CD4-positive, alpha-beta T cell treated with Interleukin-1 beta for 1 hour (primary cell): ENCODE measurements at places on chromosomes 5 and 9.
A peak's percentile ranks its signal among the peaks of the same experiment; 100 is the strongest.

DNA sequence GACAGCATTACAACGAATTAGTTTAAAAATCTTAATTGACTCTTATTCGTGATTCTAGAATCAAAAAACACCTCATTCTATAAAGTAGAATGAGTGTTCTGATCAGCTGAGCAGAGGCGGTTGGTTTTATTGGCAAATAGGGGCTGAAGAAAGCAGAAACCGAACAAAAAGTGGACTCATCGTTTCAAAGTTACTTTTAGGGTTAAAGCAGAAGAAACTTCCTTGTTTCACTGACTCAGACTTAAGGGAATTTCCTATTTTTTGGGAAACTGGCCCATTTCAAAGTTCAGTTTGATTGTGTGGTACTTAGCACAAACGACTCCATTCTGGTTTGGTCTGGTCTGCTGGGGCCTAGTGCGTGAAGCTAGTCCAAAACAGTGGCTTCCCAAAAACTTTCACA lies 862 bp upstream of the NDUFB6 start:
- DNase-seq: no peak

DNA sequence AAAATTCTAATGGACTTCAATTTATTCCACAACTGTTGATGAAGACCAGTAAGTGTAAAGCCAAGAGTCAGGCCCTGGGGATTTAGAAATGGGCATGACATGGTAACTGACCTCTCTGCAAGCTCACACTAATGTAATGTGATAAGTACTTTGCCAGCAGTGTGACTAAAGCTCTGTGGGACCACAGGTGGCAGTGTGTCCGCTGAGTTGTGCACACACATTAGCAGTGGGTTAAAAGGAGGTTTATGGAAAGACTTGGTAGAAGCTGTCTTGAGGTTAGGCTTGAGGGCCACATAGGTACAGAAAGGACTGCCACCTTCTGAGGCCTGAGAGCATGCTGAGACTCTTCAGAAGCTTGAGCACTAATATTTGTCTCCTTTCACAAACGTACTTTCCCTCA lies 67.6 kb downstream of the UBAP1 start:
- no peak for DNase-seq

DNA sequence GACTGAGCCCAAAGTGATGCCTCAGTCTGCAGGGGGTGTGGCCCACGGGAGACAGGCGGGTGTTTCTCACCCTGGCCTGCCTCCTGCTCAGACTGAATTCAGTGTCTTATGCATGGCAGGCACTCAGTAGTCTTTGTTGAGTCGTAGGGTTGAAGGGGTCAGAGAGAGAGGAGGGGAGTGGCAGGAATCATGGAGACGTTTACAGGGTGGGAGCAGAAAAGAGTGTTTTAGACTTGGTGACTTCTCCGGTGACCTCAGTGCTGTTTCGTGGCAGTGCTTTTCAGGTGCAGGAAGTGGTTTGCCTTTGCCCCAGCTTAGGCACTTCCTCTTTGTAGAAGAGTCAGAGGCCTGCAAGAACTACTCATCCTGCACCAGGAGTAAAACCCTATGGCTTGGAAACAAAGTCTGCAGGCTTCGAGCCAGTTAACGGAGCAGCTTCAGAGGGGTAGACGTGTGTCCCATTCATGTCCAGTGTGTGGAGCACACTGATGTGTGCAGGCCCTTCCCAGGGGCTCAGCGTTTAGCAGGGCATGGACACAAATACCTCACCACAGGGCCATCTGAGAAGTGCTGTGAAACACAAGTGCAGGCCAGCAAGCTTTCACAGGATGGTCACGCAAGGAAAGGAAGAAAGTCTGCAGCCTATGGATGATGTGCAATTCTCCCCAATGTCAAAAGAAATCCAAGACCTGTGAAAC lies 24.5 kb upstream of the SEMA4D start:
- DNase-seq: peak; percentile 83

GRCh38 chr5:116930616-116931015 lies 356.0 kb upstream of the SEMA6A start:
- DNase-seq: no peak

DNA sequence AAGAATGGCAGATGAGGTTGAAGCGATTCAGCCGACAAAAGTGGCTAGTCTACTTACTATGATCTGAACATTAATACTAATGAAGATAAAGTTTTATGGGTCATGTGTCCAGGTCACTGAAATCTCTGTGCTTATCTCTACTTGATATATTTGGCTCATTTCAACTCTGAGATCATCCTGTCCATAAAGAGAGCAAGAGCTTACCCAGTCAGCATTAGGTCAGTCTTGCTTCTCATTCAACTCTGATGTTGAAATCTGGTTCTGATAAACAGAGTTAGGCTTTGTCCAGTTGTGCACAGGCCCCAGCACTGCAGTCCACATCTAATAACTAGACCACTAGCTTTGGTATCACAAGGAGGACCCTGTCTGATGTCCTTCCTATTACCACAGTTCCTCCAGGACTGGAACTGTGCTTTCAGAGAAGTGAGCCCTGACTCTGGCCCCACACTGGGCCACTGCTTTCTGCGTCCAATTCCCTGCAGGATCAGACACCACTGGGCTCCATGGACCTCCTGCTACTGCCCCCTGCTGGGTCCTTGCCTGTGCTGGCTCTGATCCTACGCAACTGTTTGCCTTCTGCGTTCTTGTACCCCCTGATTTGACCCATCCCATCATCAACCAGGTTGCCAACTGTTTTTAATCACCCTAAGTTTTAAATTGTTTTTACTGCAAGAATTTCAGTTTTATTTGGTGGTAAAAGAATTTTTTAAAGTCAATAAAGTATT lies 23.7 kb upstream of the FAM120A start:
- DNase-seq: no peak

DNA sequence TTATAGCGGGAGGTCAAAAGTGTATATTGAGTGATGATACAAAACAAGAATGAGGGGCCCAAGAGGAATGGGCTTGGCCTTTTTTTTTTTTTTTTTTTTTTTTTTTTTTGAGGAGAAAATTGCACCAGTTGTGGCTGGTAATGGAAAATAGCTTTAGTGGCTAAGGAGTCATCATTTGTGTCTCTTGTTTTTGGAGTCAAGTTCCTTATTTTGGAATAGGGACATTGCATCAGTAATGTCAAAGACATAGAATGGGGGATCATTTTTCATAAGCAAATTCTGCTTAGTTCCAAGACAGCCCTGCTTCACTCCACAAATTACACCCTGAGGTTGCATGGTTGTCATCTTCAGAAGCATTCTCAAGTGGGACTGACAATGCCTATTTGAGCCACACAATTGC lies 137.4 kb downstream of the STK32A start:
- no peak for DNase-seq

GRCh38 chr5:16457451-16457850 lies 8.1 kb downstream of the ZNF622 start:
- no peak for DNase-seq

DNA sequence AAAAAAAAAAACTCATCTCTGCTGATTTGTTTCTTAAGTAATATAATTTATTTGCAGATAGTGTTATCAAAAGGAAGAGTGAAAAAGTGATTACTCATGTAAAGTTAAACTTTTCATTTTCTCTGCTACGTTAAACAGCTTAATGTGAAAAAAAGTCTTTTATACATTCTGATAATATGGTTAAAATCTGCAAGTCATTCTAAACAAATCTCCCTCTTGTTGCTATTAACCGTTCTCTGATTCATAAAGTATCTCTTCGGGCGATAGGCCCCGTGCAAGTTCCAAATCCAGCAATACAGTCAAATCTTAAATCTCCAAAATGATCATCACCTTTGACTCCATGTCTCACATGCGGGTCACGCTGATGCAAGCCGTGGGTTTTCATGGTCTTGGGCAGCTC lies 732.0 kb downstream of the TAF11L14 start:
- DNase-seq: no peak

DNA sequence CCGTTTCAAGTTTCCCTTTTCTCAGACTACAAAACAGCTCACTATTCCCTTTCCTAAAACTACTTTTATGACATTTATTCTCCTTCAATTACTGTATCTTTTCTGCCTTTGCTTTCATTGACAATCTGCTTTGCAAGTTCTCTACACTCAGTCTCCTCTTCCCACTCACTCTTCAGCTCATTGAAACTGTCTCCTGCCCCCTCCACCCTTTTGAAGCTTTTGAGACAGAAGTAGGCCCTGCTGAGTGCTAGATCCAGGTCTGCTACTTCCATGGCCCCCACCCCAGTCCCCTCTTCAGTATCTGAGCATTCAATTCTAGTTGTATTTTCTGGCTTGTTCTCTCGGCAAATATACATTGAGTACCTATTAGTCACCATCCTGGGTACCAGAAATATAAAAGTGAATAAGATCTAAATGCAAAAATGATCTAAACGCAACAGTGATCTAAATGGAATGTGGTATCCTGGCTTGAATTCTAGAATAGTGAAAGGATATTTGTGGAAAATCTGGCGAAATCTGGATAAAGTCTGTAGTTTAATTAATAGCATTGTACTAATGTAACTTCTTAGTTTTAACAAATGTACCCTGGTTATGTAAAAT lies 58.4 kb downstream of the OR2K2 start:
- no peak for DNase-seq

GRCh38 chr9:18314316-18314715 lies 159.6 kb upstream of the ADAMTSL1 start:
- DNase-seq: no peak

GRCh38 chr9:112121633-112122032 lies 53.5 kb downstream of the SUSD1 start:
- DNase-seq: no peak

GRCh38 chr9:2261421-2262103 lies 246.4 kb downstream of the SMARCA2 start:
- DNase-seq: no peak

GRCh38 chr5:67310169-67310568 lies 113.6 kb upstream of the CD180 start:
- no peak for DNase-seq

GRCh38 chr5:133287500-133287899 lies 235.7 kb downstream of the HSPA4 start:
- DNase-seq: peak; percentile 32

DNA sequence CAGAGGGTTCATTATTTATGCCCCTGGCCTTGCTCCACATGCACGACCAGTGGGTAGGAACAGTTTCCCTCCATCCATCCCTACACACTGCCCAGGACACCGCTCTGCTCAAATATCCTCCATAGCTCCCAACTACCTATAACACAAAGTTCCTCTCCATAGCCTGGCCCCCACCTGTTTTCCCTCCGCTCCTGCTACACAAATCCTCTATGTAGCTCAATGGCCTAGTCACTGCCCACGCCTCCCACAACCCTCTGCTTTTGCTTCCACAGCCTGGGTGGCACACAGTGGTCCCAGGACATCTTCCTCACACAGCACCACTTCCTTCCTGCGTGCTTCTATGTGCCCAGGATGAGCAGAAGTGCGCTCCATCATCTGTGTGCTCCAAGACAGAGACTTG lies 20.4 kb downstream of the REXO4 start:
- DNase-seq: no peak

DNA sequence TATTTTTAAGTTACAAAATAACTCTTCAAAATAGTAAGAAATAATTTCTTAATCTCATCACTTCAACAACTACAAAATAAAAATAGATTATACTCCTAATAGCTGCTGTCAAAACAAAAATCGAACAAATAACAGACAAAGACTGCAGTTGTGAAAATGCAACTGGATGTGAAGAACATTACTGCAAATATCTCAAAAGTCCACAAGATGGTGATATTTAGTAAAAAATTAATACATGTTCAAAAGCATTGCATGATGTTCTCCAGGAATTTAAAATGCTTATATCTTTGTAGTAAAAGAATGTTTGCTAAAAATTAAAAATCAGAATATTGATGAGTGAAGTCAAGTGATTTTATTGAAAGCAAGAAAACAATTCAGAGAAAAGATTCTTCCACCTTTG lies 66.2 kb downstream of the MPDZ start:
- DNase-seq: no peak

- DNase-seq: no peak
Measured at GRCh38 chr5:153159616-153160015, 330.9 kb upstream of the GRIA1 start.

DNA sequence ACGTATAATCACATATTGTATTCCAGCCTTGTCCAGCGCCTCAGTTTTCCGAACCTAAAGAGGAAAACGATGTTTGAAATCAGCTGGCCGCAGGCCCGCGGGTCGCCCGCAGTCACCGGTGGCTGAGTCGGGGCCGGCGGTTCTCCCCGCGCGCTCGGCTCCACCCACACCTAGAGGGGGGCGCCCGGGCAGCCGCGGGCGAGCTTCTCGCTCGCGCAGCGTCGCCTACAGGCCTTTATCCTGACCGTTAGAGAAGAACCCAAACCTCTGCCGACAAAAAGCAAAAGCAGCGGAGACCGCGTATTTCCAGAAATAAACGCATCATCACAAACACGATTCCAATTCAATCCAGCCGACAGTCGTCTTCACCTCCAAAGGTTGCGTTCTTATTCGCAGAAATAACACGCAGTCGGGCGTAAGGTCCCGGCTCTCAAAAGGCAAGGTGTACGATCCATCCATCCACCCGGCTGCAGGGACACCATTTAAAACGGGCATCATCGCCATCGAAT lies 725 bp upstream of the NIPBL start:
- DNase-seq: peak; percentile 77

DNA sequence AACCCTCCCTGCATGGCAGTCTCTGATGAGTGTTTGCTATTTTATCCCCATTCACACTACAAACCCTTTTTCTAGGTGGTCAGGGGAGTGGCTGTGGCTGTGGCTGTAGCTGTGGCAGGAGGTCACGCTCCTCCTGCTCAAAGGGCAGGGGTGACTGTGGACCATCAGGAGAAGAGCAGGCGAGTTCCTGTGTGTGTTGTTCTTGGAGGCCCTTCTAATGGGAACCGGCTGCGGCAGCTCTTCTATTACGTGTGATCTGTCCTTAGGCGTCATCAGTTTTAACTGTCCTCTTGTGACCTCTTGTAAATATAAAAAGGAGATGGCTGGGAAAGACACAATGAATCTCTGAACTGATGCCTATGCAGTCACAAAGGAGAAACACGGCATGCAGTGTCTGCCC lies 65.1 kb downstream of the ANKH start:
- no peak for DNase-seq

- DNase-seq: no peak
Measured at GRCh38 chr5:76291305-76292077, 111.6 kb upstream of the IQGAP2 start.

GRCh38 chr5:157283434-157283833 lies 17.5 kb downstream of the CYFIP2 start:
- peak; percentile 31 for DNase-seq

GRCh38 chr9:135530146-135530545 lies 8.9 kb downstream of the LCN1 start:
- DNase-seq: no peak

GRCh38 chr9:24899463-24899862 lies 353.8 kb upstream of the IZUMO3 start:
- DNase-seq: no peak
